ENCODE measurements at places on chromosomes 7 and 10. TPM values are rescaled to one million over a fixed set of nuclear protein-coding genes. Genes with fewer than 3 reads are reported as not detected.

DNA sequence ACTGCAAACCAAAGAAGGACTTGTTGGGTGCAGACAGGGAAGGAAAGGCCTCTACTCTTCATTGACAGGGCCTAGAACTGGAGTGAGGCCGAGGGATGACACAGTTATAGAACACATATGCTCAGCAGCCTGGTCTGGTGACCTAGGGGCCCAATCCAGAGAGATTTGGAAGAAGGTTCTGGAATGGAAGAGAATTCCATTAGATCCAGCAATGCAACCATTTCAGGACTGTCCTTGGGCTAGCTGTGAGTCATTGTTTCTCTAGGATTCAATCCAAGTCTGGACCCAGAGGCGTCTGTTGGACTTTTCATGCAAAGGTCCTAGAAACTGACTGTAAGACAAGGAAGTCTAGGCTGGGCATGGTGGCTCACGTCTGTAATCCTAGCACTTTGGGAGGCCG lies 59.2 kb downstream of the WIPF3 start:
- no peak for DNase-seq

GRCh38 chr7:158502068-158502750 lies 85.4 kb downstream of the PTPRN2 start:
- no peak for DNase-seq

DNA sequence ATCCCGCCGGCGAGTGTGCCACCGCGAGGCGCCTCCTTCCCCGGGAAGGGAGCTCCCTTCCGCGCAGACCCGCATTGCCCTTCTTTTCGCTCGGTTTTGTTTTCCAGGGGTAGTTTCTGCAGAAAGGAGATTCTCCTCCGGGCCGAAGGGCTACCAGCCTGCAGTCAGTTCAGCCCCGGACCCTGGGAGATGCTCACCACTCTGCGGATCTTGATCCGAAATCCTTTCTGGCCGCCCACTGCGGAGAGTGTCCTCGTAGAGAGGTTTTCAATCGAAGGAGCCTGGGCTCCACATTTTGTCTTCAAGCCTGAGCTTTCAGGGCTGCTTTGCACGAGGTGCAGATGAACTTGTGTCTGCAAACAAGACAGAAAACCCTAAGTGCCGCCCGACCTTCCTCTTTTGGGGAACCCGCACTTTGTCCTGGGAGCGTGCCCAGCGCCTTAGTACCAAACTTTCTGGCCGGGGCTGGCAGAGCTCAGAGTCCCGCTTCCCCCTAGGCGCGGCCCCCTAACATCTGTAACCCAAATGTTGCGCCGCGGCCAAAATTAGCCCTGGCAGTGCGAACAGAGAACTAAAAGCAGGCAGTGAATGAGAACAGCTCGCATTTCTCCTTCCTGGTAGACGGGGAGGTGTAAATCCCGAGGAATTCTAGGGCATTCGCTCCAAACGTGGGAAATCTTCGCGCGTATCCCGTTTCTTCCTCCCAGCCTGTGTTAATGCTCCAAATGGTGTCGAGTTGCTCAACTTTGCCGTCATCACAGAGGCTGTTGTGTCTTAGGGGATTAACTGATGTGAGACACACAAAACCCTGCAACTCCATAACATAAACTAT lies 6.7 kb upstream of the EN2 start:
- no peak for DNase-seq

DNA sequence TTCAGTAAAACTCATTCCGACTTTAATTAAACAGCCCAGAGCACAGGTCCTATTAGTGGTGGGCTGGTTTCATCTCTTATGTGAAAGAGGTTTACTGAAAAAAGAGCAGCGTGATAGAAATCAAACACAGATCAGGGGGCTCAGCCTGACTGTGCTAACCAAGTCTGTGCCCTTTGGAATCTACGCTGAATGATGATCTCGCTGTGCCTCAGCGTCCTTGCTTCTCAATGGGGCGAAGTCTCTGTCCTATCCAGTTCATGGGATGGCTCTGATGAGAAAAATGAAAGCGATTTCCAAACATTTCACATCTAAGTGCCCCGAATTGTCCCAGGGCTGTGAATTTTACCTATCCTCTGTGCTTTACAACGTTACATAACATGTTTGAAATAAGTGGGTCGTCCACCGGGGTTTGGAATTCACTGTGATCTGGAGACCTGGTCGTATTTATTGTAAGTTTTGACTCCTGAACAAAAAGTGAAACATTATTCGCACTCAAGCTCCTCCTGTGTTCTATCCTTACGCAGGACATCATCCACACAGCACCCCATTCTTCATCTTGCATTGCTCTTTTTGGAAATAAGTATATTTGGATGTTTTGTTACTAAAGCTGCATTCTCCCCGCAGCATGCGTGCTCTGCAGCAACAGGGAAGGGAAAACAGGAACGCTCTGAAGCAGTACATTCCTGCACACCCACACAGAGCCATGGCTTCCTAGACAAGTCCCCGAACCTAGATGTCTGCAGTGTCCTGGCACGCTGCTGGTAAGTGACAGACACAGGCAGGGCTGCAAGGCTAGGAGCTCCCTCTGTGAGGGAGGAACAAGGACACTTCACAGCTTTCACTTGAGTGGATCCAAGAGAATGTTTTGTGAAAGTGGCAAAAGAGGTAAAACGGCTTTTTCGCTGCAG lies 83.5 kb downstream of the SLC37A3 start:
- DNase-seq: no peak

GRCh38 chr7:31432836-31433340 lies 81.0 kb upstream of the ITPRID1 start:
- no peak for DNase-seq

DNA sequence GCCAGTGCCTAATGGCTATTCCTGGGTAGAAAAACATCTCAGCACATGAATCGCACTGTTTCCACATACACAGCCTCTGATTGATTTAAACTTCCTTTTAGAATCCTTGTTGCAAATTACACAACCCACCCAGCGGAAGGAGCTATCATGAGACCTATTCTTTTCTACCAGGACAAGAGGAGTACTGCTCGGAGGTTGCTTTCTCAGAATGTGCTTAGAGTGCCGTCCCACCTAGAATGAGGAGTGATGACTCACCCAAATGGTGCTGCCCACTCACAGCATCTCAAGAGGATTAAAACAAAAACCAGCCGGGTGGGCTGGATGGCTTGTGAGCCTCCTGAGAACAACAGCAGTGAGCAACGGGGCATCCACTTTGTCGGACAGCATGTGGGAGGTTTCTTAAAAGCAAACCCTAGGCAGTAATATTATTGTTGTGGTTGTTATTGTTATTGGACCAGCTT lies 128.9 kb downstream of the DGKI start:
- no peak for DNase-seq

- DNase-seq: no peak
Observed at GRCh38 chr7:832167-832967, at the start of gene SUN1. SUN1 (plus strand) TSS chr7:832476; CDS start chr7:832525, 49 bp downstream.

DNA sequence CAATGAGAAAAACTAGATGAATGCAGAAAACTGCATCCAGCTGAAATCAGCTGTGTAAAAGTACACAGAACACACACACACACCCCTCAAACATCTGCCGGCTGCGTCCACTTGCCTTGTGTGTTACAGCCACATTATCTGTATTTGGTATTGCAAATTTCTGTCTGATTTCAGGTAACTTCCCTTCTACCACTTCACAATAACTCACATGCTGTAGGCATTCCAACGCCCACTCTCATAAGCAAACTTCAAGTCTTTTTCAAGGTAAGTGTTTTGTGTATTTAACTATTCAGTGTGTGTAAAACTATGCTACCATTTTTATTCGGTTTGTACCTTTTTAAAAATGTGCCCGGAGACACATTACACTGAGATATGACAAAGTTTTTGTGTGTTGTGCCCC lies 594.2 kb downstream of the SORCS1 start:
- no peak for DNase-seq

- no peak for DNase-seq
Observed at GRCh38 chr10:92142949-92143348, 147.9 kb downstream of the CPEB3 start.

DNA sequence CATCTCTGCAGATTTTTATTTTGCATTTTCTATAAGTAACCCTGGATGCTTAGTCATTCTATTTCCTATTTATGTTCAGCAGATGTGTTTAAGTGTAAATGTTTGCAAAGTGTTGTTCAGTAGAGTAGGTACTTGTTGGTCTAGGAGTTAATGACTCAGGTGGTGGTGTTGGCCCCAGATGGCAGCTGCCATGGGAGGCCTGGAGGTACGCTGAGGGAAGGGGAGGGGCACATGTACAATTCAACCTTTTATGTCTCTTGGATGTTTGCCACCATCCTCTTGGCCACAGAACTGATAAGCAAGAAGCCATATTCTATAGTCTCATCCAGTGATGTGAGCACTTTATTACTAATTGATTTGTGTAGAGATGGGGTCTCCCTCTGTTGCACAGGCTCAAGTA lies 68.1 kb upstream of the SLC39A12 start:
- DNase-seq: no peak

DNA sequence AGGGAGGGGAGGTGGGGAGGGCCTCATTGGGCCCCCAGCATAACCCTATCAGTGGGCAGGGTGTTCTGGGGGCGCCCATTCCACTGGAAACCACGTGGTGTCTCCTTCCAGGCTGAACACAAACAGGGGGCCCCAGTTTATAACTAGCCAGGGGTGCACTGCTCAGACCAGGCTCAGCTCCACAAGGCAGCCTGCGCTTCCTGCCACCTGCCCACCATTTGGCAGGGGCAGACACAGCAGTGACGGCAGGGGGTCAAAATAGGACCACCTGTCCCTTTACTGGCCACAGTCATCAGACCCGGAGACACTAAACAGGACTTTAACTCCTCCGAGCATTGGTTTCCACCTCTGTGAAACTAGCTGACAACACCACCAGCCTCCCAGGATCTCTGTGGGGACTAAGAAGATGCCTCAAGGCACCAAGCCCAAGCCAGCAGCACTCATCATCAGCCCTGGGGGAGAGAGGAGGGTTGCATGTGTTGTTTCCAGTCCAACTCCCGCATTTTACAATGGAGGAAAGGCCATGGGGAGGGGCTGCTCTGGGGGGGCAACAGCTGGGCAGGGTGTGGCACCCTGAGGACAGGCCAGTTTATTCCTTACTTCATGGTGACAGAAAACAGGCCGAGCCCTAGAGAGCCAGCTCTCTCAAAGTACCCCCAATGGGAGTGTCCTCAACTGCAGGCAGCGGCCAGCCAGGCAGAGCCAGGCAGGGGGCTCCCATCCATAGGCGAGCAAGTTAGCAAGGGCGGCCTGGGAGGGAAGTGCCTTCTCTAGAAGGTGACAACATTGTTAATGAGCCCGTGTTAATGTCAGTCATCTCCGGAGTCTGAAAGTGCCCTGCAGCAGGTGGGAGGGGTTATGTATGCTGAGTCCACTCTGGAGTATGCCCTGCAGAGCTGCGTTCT lies 127.6 kb downstream of the TNS3 start:
- DNase-seq: peak; percentile 45

GRCh38 chr10:83432261-83433045 lies 706.9 kb upstream of the GHITM start:
- no peak for DNase-seq

- DNase-seq: peak; percentile 38
Observed at GRCh38 chr10:110430340-110431273, 67.1 kb upstream of the DUSP5 start.

- no peak for DNase-seq
Observed at GRCh38 chr7:108528183-108528712, 2.3 kb upstream of the PNPLA8 start.

GRCh38 chr10:36597756-36598320 lies 527.6 kb upstream of the ANKRD30A start:
- DNase-seq: no peak

DNA sequence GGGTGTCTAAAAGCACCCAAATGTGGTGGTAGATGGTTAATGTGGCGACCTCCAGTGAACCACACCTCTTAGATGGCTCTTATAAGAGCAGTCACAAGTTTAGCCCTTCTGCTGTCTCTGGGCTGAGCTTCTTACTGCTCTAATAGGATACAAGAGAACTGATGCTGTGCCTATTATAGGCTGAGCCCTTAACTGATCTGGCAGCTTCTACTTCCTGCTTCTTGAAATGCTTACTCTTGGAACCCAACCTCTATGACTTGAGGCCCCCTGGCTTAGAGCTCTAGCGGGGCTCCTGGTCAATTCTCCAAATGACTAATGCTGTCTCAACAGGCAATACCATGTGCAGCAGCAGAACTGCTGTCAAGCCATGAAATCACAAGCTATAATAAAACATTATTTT lies 35.0 kb upstream of the LSM8 start:
- no peak for DNase-seq

DNA sequence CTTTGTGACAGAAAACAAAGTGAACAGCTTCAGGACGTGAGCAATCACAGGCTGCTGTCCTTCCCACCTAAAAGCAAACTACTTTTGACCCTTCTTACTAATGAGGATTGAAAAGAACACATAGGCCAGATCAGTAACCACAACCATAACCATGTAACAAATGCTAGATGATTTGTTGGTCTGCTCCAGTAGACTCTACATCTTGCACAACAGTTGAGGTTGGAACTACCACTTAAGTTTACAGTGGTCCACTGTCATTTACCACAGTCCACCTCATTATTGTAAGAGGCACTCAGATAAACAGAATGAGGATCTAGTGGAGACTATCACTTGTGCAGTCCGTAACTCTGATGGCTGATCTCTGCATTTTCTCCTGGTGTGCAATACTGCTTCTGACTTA lies 27.8 kb downstream of the NET1 start:
- no peak for DNase-seq

DNA sequence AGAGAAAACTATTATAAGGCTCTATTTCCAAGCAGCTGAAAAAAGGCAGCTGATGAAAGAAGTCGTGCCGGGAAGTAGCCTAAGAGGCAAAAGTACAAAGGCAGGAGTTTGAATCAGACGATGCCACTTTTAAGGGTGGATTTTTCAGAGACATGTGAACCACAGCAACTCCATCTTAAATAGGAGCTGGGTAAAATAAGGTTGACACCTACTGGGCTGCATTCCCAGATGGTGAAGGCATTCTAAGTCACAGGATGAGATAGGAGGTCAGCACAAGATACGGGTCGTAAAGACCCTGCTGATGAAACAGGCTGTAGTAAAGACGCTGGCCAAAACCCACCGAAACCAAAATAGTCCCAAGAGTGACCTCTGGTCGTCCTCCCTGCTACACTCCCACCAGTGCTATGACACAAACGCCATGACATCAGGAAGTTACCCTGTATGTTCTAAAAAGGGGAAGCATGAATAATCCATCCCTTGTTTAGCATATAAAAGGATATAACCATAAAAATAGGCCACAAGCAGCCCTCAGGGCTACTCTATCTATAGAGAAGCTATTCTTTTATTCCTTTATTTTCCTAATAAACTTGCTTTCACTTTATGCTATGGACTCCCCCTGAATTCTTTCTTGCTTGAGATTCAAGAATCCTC lies 45.5 kb upstream of the PRSS1 start:
- no peak for DNase-seq

- no peak for DNase-seq
Observed at GRCh38 chr10:89857431-89858042, 156.1 kb downstream of the KIF20B start.

Gene PLA2G12B
- total RNA-seq: 6.6 TPM

Gene RNF32
- total RNA-seq: 1.3 TPM

Gene PAPOLB
- not detected for total RNA-seq

Gene CHST3
- total RNA-seq: 0.88 TPM

Gene CFTR
- total RNA-seq: 40.7 TPM

Gene GNG11
- 32.2 TPM for total RNA-seq

Gene DLX6
- total RNA-seq: not detected

Gene GIMAP8
- 19.8 TPM for total RNA-seq

Gene SMNDC1
- total RNA-seq: 15.6 TPM

Gene EIF5AL1
- total RNA-seq: 0.53 TPM

Gene GIMAP7
- 8.9 TPM for total RNA-seq

Gene SEM1
- 20.0 TPM for total RNA-seq

Gene GIMAP2
- 8.2 TPM for total RNA-seq

Data from Peyer's patch (tissue), 4 donors.